ENCODE measurements at places on chromosomes 7 and 10. TPM values are rescaled to one million over a fixed set of nuclear protein-coding genes. Genes with fewer than 3 reads are reported as not detected.

The TDRD1 gene
- total RNA-seq = 0.20 TPM

The BAMBI gene
- total RNA-seq = 8.0 TPM

The PLAU gene
- 29.1 TPM for total RNA-seq

The CALHM3 gene
- total RNA-seq = not detected

The TMEM270 gene
- total RNA-seq = not detected

DNA sequence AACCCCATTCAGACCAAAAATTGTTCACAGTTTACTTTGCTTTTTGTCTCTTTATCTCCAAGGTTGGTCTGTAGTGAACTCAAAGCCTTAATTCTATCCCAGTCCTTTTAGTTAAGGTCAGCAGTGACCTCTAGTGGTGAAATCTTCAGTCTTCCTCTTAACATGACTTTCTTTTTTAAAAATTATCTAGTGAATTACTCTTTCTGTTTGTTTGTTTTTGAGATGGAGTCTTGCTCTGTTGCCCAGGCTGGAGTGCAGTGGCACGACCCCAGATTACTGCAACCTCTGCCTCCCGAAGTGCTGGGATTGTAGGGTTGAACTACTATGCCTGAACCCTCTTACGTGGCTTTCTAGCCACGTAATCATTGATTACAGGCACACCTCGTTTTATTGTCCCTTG is 25.0 kb downstream of the ZNF487 start:
- DNase-seq = peak; percentile 25

- DNase-seq = no peak
Measured at GRCh38 chr10:52703898-52704297, 68.7 kb downstream of the MBL2 start.
